ENCODE measurements at places on chromosomes 13 and 19.

GRCh38 chr13:40236566-40237168, 429.8 kb downstream of the FOXO1 start:
- DNase-seq, result no peak

- no peak for DNase-seq
Measured at GRCh38 chr13:60411983-60412382, 15.0 kb downstream of the TDRD3 start.

GRCh38 chr13:44470638-44471562, 97.3 kb downstream of the SERP2 start:
- no peak for DNase-seq

DNA sequence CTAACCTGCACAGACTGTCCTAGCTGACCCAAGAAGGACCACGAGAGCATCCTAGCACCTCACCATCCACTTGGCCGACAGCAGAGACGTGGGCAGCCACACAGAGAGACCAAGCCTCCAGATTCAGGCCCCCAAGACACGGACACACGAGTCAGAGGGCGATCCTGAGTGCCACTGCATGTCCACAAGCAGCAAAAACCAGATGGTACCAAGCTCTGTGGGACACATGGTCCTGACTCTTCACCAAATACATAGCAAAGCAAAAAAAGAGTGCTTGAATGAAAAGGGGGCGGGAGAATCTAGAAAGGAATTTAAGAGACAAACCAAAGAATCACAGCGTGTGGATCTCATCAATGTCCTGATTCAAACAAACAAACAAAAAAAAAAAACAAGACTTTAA, 45.2 kb downstream of the MLLT1 start:
- DNase-seq, result no peak

- no peak for DNase-seq
Measured at GRCh38 chr19:36169084-36169760, 17.0 kb upstream of the COX7A1 start.

- no peak for DNase-seq
Measured at GRCh38 chr13:88701551-88701950, 1030.4 kb downstream of the SLITRK5 start.

DNA sequence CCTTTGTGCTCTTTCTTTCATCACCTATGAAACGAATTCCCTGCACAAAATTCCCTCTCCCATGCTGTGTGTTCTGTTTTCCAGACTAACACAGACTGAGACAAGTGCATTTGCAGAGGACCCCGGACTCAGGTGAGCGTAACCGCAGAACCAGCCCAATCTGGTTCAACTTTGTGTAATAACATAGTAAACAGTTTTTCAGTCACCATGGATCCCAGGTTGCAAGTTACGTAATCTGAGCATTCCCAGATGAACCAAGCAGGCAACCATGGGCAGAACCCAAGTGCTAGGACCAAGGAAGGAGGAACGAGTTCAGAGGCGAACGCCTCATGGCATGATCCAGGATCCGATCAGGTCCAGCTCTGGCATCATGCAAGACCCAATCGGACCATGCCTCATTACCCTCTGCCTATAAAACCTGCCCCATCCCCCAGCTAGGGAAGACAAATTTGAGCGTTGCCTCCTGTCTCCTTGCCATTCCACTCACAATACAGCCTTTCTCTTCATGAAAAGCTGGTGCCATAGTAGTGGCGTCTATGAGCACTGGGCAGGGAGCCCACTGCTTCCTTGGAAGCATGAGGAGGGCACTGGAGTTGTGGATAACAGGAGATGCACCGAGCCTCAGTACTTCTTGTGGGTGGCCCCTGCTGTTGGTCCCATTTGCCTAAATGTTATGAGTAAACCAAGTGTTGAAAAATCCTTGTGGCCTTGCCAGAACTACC, 107.6 kb downstream of the ABCC4 start:
- DNase-seq, result no peak

- DNase-seq, result no peak
Measured at GRCh38 chr19:10593820-10594637, 6.9 kb upstream of the AP1M2 start.

DNA sequence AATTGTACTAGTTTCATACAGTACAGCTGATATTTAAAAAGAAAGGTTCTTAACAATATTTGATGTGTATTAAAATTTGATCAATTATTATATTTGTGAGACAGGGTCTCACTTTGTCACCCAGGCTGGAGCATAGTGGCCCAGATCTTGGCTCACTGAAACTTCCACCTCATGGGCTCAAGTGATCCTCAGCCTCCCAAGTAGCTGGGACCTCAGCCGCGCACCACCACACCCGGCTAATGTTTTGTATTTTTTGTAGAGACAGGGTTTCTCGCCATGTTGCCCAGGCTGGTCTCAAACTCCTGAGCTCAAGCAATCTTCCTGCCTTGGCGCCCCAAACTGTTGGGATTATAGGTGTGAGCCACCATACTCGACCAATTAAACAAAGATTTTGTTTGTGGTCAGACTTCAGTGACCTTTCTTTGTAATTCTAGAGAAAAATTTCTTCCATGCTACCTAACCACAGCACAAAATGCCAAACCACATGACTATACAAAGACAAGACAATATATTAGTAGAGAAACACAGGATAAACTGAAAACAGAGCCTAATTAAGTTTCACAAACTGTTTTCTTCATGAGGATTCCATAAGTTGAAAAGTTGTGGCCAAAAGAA, 59.6 kb downstream of the RBM26 start:
- no peak for DNase-seq

DNA sequence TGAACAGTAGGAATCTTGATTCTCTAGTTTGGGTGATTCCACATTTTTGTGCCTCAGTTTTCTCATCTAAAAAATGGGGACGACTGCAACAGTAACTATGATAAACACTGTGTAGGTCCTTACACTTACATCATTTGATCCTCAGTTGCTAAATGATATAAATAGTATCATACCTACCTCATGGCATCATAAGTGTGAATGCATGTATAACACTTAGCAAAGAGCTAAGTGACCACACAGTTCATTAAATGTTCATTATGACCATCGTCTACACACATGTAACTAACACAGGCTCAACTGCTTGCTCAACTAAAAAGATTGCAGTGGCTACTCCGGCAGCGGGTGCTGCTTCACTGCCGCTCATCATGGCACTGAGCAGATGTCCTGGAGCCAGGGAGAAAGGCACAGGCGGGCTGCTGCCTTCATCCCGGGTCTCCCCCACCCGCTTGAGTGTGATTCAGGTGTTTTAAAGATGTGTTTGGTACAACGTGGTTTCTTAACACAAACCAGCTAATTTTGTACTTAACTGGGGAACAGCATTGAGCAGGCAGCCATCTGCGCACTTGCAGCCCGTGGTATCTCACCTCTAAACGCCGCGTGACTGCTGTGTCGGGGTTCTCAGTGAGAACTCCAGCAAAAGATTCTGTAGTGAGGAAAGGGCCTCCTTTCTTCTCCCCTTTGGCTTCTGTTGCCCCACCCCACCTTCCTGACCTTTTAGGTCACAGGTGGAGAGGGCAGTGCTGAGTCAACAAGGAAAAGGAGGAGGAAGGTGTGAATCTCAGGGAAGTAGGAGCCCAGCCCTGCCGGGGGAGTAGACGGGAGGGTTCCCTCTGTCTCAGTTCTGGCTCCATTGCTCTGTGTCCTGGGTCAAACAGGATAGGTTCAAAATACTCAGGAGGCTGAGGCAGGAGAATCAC, 11.7 kb upstream of the ACTN4 start:
- DNase-seq, result no peak

- DNase-seq, result no peak
Measured at GRCh38 chr13:110374431-110375370, 67.6 kb downstream of the COL4A2 start.

DNA sequence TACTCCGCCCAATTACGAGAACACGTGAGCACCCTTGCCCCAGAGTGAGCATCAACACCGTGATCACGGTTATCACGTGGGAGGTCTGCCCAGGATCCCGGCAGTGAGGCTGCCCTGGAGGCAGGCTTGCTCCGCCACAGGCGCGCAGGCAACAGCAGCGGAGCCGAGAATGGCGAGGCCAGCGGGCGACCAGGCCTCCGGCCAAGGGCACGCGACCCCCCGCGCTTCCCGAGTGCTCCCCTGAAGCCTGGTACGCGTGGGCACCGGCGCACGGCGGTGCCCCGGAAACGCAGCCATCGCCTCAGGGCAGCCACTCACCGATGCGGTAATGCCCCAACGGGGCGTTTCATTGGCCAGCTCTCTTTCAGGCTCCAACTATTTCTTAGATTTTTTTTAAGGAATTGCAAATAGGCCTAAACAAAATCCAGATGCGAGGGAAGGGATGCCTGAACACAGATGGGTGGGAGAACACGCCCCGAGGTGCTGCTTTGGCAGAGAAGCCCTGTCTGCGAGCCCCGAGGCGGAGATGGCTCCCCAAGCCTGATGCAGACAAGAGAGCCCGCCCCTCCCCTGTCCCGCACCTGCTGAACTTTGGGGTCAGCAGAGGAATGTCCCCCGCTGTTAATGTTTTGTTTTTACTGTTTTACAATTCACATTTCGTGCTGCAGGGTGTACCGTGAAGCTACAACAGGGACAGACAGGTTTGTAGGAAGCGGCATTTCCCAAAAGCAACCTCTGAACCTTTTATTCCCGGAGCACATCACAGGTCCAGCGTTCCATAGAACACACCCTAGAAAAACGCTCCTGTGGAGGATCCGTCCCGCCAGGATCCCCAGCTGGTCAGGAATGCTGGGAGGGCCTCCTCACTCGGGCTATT, 132.7 kb downstream of the ZDHHC20 start:
- DNase-seq, result no peak

GRCh38 chr19:7605490-7606222, 10.0 kb downstream of the CAMSAP3 start:
- DNase-seq, result no peak

Data from activated gamma-delta T cell (primary cell).